Erythroblast (primary cell): ENCODE measurements at places on chromosomes 12 and 14.

DNA sequence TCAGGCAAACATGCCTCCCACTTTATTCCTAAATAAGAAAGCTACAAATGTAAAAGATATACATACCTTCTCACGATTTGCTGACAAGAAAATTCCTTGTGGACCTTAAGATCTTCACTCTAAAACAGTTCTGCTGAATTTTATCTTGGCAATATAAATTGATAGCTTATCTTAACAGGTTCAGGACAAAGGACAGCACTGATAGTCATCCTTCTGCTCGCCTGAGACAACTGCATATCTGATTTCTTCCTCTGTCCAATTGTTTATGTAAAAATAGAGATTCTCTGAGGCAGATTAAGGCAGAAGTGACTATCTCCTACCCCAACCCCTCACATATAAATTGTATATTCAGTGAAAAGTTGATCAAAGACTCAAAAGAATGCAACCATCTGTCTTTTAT lies 44.9 kb downstream of the CAPZA3 start:
- peak; percentile 23 for DNase-seq

DNA sequence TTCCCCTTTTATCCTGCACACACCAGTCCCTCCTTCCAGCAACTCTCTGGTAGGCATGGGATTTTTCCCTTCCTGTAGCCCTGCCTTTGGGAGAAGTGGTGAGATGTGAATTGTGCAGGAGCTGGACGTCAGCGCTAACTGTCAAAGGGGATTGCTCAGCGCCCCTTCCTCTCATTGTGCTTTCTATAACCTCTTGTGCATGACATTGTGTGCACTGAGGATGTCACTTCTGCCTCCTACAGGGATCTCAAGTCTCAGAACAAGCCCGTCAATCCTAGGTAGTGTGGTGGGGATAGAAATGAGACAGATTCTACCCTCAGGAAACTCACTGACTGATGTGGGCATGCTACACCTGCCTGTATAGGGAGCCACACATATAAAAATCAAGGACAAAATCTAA lies 8.7 kb downstream of the KCNA5 start:
- DNase-seq = no peak

DNA sequence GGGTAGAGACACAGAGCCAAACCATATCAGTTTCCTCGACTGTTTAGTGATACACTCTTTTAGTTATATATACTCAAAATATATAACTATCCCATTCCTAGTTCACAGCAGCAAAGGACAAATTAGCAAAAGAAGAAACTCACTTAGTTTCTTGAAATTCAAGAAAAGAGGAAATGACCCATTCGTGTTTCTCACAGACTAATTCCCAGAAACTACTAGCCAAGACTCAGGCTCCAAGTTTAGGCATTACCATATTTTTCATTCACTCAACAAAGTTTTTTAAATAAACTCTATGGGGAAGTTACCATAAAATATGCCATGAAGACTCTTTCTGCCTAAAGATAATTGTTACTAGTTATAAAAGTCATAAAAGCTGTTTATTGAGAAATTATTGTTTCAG lies 152.3 kb upstream of the DAAM1 start:
- DNase-seq = no peak

DNA sequence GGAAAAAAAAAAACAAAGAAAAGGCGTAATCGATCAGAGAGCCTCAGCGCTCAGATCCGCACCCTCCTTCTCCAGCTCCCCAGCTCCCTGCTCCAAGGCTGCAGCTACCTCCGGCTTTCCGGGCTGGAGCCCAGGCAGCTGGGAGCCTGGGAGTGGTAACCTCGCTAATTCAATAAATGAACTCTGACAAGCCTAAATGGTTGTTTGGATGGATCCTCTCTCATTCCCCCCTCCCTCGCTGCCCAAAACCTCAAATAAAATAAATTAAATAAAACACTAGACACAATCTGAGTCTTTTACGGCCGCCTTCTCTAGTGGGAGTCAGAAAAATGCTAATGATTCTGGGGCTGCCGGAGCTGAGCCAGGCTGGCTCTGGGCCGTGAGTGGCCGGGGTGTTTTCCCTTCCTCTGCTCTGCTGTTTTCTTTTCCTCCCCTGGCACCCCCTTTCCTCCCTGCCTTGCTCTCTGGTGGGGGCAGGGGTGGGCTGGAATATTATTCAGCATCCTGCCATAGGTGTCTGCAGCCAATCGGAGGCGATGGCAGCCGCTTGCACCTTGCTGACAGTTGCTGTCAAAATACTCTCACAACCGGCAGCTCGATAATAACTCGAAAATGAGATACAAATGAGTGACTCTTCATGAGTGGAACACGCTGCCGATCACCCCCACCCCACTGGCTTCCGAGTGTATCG lies 76.1 kb downstream of the RBM19 start:
- no peak for DNase-seq

GRCh38 chr12:29616664-29617406 lies 119.3 kb upstream of the OVCH1 start:
- no peak for DNase-seq

- DNase-seq = no peak
These were observed 34.7 kb downstream of the DICER1 start for GRCh38 chr14:95122621-95122945.

- no peak for DNase-seq
These were observed 55.5 kb upstream of the DYRK2 start for GRCh38 chr12:67593041-67593440.
